Activated T-cell treated with anti-CD3 and anti-CD28 coated beads, Interleukin-2, amount 50 U/mL, for 72 hours (primary cell): ENCODE measurements at places on chromosomes 1 and 21. TPM values are rescaled to one million over a fixed set of nuclear protein-coding genes. Genes with fewer than 3 reads are reported as not detected.

DNA sequence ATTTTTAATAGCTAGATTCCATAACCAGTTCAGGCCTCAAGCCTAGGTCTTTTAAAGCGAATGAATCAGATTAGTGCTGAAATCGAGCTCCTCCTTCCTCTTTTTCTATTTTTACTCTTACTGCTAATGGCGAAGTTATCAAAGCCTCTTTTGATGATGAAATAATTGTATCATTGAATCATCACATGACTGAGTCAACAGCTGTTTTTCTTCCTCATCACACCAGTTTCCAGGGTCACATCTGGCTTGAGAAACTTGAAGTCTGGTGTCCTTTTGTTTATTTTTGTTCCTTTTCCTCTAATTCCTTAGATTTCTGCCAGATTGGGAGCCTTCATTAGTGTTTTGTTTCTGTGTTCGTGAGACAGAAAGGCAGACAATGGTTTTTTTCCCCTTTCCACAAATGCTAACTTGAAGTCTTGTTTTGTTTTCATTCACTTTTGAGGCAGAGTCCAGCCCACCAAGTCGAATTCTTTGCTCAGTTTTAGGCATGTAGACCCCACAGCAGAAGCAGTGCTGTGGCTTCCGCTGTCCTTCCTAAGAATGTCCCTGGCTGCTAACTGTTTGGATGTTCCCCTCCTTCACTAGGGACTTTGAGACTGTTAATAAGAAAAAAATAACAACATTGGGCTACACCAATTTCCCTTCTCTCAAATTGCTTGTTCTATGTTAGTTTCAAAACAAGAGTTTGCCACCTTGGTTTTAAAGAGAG, 51.9 kb upstream of the FMOD start:
- peaks cover 31% of the 10 kb centered on the region for H3K27me3 ChIP-seq
- no peak overlapping the region for H3K27ac ChIP-seq
- no peaks in the 10 kb centered on the region for H3K36me3 ChIP-seq
- no peaks in the 10 kb centered on the region for H3K4me1 ChIP-seq
- no peak overlapping the region for H3K4me3 ChIP-seq
- no peak for DNase-seq

DNA sequence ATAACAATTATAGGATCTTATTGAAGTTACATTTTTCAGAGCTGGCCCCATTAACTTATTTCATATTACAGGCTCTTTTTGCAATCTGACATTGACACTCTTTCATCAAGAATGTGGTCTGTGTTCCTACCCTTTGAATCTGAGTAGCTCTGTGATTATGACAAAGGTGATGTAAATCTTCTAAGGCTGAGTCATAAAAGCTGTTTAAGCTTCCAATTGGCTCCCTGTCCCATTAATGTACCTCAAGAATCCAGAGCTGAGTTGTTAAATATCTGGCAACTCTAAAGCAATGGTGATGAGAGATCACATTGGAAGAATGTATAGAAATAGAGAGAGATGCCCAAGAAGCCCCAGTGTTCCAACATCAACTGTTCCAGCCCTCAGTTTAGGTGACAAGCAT, 178.5 kb upstream of the DEPDC1 start:
- H3K27ac ChIP-seq: no peak overlapping the region
- H3K27me3 ChIP-seq: no peaks in the 10 kb centered on the region
- no peaks in the 10 kb centered on the region for H3K36me3 ChIP-seq
- no peak overlapping the region for H3K4me3 ChIP-seq
- DNase-seq: no peak
- H3K4me1 ChIP-seq: no peaks in the 10 kb centered on the region

NR1I3 gene
- total RNA-seq: not detected

CHD5 gene
- 0.31 TPM for total RNA-seq

- DNase-seq: no peak
- H3K27me3 ChIP-seq: peaks cover 18% of the 10 kb centered on the region
- no peak overlapping the region for H3K27ac ChIP-seq
- no peaks in the 10 kb centered on the region for H3K4me1 ChIP-seq
- no peak overlapping the region for H3K4me3 ChIP-seq
Measured at GRCh38 chr1:201272799-201273198, 10.5 kb upstream of the PKP1 start.

- peak overlapping the region; percentile 14 for H3K4me3 ChIP-seq
- DNase-seq: no peak
- H3K4me1 ChIP-seq: peaks cover 31% of the 10 kb centered on the region
- no peaks in the 10 kb centered on the region for H3K36me3 ChIP-seq
Measured at GRCh38 chr1:20320704-20321103, 30.0 kb downstream of the VWA5B1 start.

DNA sequence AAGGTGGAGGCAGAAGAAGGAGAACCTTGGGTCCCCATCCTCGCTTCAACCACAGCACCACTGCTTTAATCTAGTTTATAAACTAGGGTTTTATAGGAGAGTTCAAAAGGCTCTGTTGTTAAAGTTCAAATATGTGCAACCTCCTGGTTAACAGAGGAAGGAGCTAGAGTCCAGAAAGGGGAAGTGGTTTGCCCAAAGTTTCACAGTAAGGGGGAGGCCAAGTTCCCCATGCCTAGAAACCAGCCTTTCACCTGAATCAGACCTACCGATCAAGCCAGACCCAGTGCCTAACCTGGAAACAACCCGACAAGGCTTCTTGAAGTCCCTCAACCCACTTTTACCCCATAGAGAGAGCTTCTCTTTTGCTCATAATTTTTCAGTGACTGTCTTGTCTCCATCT, 106.5 kb downstream of the PLPP3 start:
- H3K27me3 ChIP-seq: peaks cover 33% of the 10 kb centered on the region
- no peak overlapping the region for H3K4me3 ChIP-seq
- H3K4me1 ChIP-seq: no peaks in the 10 kb centered on the region
- DNase-seq: no peak
- H3K27ac ChIP-seq: no peak overlapping the region

- no peak overlapping the region for H3K4me3 ChIP-seq
- no peaks in the 10 kb centered on the region for H3K4me1 ChIP-seq
- peaks cover 2% of the 10 kb centered on the region for H3K36me3 ChIP-seq
- no peak for DNase-seq
- H3K27me3 ChIP-seq: peaks cover 55% of the 10 kb centered on the region
Measured at GRCh38 chr1:228530951-228531731, 44.0 kb downstream of the RNF187 start.

DNA sequence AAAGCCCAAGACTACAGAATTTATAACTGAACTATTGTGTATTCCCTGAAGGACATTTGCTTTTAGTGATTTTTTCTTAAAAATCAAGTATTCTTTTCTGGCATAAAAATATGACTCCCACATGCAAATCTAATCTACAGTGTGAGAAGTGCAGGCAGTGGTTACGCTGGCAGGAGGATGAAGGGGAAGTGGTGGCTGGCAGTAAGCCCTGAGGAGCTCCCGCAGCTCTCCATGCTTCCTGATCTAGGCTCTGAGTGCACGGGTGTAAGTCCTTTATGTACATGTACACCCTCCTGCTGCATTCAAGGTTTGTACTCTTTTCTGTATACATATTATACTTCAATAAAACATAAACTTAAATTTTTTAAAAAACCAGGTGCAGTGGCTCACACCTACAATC, 67.5 kb upstream of the PRDX6 start:
- H3K27me3 ChIP-seq: no peaks in the 10 kb centered on the region
- H3K27ac ChIP-seq: no peak overlapping the region
- DNase-seq: no peak
- H3K4me1 ChIP-seq: peaks cover 46% of the 10 kb centered on the region

- H3K27ac ChIP-seq: no peak overlapping the region
- H3K4me1 ChIP-seq: peaks cover 6% of the 10 kb centered on the region
- no peaks in the 10 kb centered on the region for H3K36me3 ChIP-seq
- H3K27me3 ChIP-seq: peaks cover 53% of the 10 kb centered on the region
- no peak overlapping the region for H3K4me3 ChIP-seq
- peak; percentile 45 for DNase-seq
Measured at GRCh38 chr1:50368179-50369007, 54.9 kb downstream of the DMRTA2 start.

PDZK1IP1 gene
- total RNA-seq: not detected

GCSAML gene
- 0.14 TPM for total RNA-seq

DNA sequence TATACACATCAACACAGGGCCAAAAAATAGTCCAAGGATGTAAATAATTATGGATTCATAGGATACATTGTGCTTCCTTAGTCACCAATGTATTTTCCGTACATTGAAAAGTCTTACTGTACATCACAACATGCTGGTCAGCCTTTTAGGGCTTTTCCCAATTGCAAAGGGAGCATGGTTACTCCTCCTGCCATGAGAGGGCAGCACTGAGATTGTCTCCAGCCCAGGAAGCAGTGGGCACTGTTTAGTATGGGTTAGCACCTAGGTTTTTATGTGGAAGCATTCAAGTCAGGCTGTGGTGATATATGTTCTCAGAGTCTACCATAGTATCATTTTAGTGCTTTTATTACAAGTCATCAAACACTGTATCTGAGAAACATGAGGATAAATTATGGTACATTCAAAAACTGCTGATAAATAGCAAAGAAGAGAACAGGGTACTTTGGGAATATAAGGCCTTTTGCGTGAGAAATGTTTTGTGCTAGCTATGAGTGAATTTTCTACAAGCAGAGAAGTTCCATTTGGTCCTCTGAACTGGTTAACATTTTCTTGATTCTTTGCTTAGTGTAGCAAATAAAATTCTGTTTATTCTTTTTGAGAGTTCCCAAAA, 34.0 kb downstream of the ST6GALNAC5 start:
- H3K4me3 ChIP-seq: no peak overlapping the region
- H3K27ac ChIP-seq: no peak overlapping the region
- H3K27me3 ChIP-seq: no peaks in the 10 kb centered on the region
- no peaks in the 10 kb centered on the region for H3K4me1 ChIP-seq
- no peaks in the 10 kb centered on the region for H3K36me3 ChIP-seq

CFAP141 gene
- not detected for total RNA-seq

C1orf185 gene
- total RNA-seq: not detected

- H3K27ac ChIP-seq: no peak overlapping the region
- peak; percentile 85 for DNase-seq
- no peaks in the 10 kb centered on the region for H3K27me3 ChIP-seq
- no peaks in the 10 kb centered on the region for H3K4me1 ChIP-seq
- H3K36me3 ChIP-seq: no peaks in the 10 kb centered on the region
Measured at GRCh38 chr1:2381741-2382620, 9.4 kb downstream of the MORN1 start.

DNA sequence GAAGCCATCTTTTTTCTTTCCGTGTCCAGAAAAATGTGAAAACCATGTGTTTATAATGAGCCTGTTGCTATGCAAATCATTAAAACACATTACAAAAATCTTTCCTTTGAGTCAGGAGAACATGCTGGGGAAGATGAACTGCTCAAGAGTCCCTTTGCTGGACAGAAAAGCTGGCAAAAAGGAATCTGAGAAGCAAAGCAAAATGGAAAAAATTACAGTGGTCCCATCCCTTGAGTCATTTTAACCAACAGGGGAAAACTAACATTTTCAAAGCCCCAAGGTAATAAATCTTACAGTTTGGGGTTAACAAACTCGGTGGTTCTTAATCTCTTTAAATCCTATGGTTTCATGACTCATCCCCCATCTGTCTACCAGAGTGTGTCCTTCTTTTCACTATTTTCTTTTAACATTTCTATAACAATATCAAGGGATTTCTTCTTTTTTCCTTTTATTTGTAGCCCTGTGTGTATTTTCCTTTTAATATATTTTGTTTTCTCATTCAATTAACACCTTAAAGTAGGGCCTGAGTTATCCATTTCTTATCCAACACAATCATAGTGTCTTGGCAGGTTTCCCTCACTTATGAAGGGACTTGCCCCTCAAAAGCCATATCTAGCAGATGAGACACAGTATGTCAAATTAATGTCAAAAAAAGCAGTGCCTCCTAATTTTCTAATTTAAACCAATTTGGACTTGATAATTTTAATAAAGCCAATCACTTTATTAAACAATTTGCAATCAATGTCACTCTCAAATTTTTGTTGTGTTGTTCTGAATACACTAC, 105.4 kb downstream of the PTPN14 start:
- peak overlapping the region; percentile 95 for H3K27ac ChIP-seq
- H3K4me3 ChIP-seq: peak overlapping the region; percentile 56
- H3K4me1 ChIP-seq: peaks cover 83% of the 10 kb centered on the region
- H3K36me3 ChIP-seq: peaks cover 5% of the 10 kb centered on the region
- H3K27me3 ChIP-seq: no peaks in the 10 kb centered on the region

DNA sequence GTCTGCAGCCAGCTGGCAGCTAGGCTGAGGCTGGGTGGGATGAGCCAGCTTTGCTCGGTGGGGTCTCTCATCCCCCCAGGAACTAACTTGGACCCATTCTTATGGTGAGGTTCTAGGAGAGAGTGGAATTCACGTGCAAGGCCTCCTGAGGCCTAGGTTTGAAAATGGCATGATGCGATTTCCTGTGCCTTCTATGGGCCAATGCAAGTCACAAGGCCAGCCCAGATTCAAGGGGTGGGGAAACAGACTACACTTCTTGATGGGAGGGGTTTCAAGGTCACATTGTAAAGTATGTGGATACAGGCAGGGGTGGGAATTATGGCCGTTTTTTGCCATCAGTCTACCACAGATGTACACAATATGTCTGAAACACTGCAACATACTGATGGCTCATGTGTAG, 48.3 kb downstream of the HTR6 start:
- no peaks in the 10 kb centered on the region for H3K27me3 ChIP-seq
- H3K27ac ChIP-seq: no peak overlapping the region
- no peak for DNase-seq
- peaks cover 52% of the 10 kb centered on the region for H3K4me1 ChIP-seq
- no peak overlapping the region for H3K4me3 ChIP-seq
- peaks cover 7% of the 10 kb centered on the region for H3K36me3 ChIP-seq

- DNase-seq: no peak
- H3K4me3 ChIP-seq: peak overlapping the region; percentile 98
- peaks cover 60% of the 10 kb centered on the region for H3K4me1 ChIP-seq
- no peaks in the 10 kb centered on the region for H3K27me3 ChIP-seq
- peaks cover 2% of the 10 kb centered on the region for H3K36me3 ChIP-seq
Measured at GRCh38 chr21:44872649-44873355, 688 bp downstream of the PTTG1IP start.

DNA sequence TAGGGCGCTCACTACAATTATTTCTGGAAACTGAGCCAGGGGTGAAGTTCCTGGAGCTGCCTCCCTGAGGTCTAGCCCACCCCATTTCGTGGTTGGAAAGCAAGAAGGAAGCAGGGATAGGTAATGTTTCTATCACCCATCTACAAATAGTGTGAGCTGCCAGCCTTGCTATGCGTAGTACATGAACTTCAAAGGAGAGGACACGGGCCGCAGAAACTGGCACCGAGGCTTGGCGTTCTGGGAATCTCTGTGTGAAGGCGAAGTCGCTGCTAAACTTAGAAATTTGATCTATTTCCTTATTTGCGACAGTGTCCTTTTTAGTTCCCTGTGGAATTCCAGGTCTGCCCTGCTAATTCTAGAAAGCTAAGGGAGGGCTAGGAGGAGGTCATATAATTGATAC, 49.6 kb upstream of the NTPCR start:
- DNase-seq: no peak
- peaks cover 12% of the 10 kb centered on the region for H3K27me3 ChIP-seq
- H3K27ac ChIP-seq: no peak overlapping the region
- no peaks in the 10 kb centered on the region for H3K36me3 ChIP-seq
- peaks cover 16% of the 10 kb centered on the region for H3K4me1 ChIP-seq

- H3K36me3 ChIP-seq: peaks cover 7% of the 10 kb centered on the region
- no peaks in the 10 kb centered on the region for H3K27me3 ChIP-seq
- H3K27ac ChIP-seq: no peak overlapping the region
- H3K4me1 ChIP-seq: no peaks in the 10 kb centered on the region
- H3K4me3 ChIP-seq: no peak overlapping the region
- no peak for DNase-seq
Measured at GRCh38 chr1:243680860-243681259, 169.2 kb downstream of the AKT3 start.

GRCh38 chr1:91876781-91877573, 9.0 kb downstream of the TGFBR3 start:
- H3K36me3 ChIP-seq: no peaks in the 10 kb centered on the region
- DNase-seq: no peak
- H3K27me3 ChIP-seq: no peaks in the 10 kb centered on the region
- peak overlapping the region; percentile 87 for H3K4me3 ChIP-seq
- peak overlapping the region; percentile 71 for H3K27ac ChIP-seq

- peaks cover 8% of the 10 kb centered on the region for H3K27me3 ChIP-seq
- H3K36me3 ChIP-seq: no peaks in the 10 kb centered on the region
- no peaks in the 10 kb centered on the region for H3K4me1 ChIP-seq
- H3K4me3 ChIP-seq: no peak overlapping the region
- no peak overlapping the region for H3K27ac ChIP-seq
Measured at GRCh38 chr1:165078391-165078790, 278.1 kb downstream of the LMX1A start.
